HAP-1 (cell line): ENCODE measurements at places on chromosomes 7 and 10.

DNA sequence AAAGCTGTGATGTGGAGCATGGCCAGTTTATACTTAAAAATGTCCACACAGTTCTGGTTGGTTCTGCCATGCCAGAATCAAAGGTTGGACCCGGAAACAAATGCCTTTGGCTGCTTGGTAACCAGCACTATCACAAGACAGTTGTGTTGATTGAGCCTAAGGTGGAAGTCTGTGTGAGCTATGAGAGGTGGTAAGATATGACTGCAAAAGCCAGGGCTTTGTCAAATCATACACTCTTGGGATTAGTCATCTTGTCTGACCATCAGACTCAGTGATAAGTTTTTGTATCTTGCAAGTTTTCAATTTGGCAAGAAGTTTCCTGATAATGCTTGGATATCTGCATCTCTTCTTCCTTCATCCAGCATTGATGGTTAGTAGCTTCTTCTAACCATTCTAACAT lies 35.5 kb downstream of the GPR141 start:
- no peak for DNase-seq

- DNase-seq = no peak
Observed at GRCh38 chr7:87456247-87456646, 19.2 kb downstream of the ABCB4 start.

- DNase-seq = peak; percentile 57
Observed at GRCh38 chr10:59234816-59235429, 58.5 kb downstream of the PHYHIPL start.

DNA sequence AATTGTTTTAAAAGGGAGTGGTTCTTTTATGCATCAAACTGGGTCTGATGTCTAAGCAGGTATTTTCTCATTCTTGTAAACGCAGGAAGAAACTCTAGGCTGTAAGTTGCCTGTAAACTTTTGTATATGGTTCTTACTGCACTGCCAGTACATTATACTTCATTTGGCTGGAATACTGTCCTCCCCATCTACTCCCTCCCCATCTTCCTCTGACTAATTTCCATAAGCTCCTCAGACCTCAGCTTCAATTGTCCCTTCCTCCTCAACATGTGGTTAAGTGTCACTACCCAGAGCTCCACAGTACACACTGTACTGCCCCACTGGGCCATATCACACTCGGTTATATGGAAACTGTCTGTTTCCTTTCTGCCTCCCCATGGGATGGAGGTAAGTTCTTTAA lies 161.4 kb upstream of the MDFIC start:
- no peak for DNase-seq

DNA sequence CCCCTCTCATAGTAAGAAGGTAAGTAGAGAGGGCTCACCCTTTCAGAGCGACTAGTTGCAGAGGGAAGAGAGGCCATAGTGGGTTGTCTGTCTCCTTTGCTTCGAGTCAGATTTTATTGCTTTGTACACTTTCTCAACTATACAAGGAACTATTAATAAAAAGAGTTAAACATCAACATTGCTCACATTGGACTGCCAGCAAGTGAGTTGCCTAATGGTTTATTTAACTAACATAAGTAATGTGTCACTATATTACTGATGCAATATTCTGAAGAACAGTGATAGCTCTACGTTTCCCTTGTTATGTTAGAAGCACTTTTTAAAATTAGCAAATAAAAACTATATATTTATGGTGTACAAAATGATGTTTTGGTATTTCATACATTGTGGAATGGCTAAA lies 451.0 kb downstream of the GRM8 start:
- no peak for DNase-seq

- no peak for DNase-seq
Observed at GRCh38 chr10:46070749-46071148, 24.7 kb upstream of the MSMB start.

DNA sequence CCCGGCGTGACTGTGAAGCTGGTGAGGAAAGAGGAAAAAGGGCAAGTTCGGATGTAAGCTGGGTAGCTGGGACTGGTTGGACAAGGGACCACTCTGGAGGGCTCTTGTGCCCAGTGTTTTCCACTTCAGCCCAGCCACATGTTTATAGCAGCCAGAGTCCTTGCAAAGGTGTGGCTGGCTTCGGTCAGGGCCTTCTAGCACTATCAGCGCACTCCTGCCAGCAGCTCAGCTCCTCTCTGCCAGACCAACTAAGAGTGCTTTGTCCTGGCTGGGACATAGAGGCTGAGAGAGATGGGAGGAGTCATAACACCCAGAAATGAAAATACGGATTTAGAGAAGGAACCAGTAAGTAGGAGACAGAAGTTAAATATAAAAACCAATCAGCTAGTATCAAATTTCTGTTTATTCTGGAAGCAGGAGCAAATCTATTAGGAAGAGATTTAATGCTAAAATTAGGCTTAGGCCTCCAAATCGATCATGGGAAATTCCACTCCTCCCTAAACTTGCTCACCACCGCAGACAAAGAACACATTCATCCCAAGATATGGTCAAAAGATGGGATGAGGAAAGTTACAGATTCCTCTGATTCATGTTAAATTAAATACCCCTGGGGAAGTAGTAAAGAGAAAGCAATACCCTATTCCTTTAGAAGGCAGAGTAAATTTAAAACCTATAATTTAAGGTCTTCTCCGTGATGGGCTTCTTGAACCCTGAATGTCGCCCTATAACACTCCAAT lies 135.0 kb downstream of the RALA start:
- DNase-seq = no peak

DNA sequence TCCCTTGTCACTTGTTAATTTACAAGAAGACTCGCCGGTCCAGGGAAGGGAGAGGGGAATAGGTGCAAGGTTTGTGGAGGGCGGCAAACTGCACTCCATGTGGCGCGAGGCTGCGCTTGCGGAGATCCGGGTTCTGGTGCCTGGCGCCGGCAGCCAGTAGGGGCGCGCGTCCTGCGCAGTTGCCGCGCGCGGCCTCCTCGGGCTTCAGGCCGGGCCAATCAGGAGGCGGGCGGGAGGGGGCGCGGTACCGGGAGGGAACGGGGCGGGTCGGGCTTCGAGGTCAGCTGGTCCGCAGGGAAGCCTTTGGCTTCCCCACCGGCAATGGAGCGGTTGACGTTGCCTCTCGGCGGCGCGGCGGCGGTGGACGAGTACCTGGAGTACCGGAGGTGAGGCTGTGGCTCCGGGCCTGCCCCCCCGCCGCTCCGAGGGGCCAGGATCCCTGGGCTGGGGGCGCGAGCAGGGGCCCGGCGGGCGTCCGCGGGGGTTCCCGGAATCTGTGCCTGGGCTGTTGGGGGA lies at the start of gene FAM221A:
Gene FAM221A (plus strand): TSS at position 302 of the 516 bp plus-strand sequence. CDS start 20 bp downstream, at position 322.
- DNase-seq = no peak

DNA sequence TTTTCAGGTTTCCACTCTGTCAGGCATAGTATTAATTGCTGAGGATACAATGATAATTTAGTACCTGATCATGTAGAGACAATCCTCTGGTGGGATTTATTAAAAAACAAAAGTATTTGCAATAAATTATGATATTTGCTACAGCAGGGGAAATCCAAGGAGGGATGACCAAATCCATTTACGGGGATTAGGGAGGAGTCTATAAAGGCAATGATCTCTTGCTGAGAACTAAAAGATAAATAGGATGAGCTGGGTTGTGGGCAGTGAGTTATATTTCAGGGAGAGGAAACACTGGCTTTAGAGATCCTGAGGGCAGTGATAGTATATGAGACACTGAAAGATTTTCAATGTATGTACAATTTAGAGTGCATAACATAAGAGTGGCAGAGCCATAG lies 305.5 kb downstream of the GPR37 start:
- no peak for DNase-seq

- DNase-seq = no peak
Observed at GRCh38 chr10:129926066-129927055, 37.7 kb downstream of the EBF3 start.

GRCh38 chr7:13181216-13181615 lies 493.8 kb downstream of the ARL4A start:
- no peak for DNase-seq
